CD4-positive, alpha-beta T cell treated with Interleukin-2 at 100 ng/mL for 4 hours (primary cell): ENCODE measurements at places on chromosomes 6 and 20.

DNA sequence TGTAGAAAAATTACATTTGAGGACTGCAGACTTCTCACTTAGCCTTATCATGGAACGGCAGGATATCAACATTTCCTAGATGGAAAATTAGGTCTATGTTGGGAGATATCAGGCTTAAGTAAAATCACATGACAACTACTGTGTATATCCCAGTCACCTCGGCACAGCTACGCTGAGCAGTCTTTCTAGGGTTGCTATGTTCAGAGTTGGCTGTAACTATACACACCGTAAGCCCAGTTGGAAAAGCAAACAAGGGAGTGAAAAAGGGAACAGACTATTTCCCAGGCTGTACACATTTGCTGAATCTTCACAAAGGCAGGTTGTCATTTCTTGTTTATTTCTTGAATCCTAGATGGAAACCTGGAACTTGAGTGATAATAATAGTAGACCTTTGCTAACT lies 80.7 kb upstream of the PTPRK start:
- DNase-seq = no peak

GRCh38 chr6:151616600-151616999 lies 122.8 kb downstream of the CCDC170 start:
- DNase-seq = no peak

GRCh38 chr6:154197196-154197860 lies 158.3 kb downstream of the OPRM1 start:
- peak; percentile 42 for DNase-seq

DNA sequence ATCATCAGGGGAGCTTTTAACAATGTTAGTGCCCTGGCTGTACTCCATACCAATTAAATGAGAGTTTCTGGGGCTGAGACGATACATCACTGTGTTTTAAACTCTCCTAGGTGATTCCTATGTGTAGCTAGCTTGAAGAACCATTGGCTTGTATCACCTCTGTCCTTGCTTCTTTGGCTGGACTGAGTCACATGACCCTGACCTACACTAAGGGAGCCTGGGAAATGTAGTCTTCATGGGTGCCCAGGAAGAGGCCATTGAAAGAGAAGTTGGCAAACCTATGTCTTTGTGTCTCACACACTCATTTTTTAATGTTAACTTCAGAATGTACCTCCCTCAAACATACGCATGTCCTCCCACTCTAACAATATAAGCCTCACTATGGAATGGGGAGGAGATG lies 506.6 kb downstream of the DHX35 start:
- DNase-seq = no peak

DNA sequence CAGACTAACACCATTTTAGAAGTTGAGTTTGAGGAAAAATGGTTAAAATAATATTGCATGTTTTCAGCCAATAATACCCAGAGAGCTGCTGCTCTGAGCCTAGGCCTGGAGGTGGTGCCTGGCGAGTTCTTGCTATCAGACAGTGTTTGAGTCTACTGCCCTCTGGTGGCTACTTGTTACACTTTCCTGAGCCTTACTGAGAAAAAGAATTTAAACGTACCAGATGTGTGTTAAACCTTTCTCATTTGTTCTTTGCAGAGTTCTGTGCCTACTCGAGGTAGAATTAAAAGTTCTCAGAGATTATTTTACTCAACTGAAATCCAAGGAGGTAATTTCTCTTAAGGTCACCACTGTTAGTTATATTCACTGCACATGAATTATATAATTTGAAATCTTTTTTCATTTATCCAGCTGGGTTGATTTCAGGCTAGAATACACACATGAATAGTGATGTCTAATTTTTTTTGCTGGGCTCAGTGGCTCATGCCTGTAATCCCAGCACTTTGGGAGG lies 38.2 kb downstream of the SHLD1 start:
- peak; percentile 94 for DNase-seq

GRCh38 chr20:36144336-36144735 lies 10.2 kb upstream of the EPB41L1 start:
- no peak for DNase-seq

DNA sequence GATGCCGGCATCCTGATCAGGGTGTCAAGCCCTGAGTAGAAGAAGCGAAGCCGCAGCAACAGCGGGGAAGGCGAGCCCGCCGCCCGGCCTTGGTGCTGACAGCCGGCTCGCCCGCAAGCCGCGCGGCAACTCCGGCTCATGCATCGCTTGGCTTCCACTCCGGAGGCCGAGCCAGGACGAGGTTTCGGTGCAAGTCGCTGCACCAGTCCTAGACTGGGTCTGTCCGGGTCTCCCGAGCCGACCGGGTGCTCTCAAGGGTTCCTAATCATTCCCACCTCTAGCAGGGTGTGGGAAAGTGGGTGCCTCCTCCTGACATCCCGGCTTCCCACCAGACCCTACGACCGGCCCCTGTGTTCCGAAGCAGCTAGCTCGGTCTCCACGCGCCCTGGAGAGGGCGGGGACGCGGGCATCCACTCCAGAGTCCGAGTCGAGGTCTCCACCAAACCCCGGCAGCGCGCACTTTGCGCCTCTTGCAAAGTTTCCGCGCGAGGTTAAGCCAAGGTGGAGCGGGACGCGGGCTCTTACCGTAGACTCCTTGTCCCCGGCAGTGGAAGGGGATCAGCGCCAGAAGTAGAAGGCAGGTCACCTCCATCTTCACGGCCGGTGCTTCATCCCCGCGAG lies 1.4 kb downstream of the MDGA1 start:
- DNase-seq = no peak

DNA sequence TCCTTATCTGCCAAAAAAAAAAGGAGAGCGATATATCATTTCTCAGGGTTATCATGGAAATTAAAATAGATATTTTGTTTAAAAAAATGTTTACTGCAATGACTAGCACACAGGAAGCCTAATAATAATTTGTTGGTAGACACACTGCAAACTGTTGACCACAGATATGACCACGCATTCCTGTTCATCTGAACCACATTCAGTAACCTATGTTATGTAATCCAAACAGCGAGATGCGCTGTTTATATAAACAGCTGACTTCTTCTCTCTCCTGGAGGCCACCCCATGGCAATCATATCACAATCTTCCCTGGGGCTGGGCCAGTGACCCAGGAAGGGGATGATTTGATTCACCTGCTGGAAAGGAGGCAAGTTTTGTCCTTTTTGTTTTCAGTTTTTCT lies 129.3 kb upstream of the UST start:
- no peak for DNase-seq

DNA sequence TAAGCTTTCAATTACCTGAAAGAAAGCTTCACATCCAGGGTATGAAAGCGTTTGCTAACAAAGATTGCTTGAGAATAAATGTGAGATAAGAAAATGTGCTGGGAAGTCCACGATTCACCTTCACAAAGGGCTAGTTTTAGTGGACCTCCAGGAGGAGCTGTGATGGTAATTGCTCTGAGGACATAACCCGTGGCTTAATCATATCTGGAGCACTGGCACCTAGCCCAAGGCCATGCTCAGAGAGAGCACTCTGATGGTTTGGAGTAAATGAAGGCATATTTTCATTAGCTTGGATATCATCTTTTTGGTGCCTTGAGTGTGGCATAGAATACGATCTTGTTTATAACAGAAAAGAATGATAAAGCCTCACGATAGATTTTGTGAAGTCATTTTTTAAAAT lies 46.9 kb upstream of the BACH2 start:
- DNase-seq = no peak

- DNase-seq = no peak
These were observed 38.9 kb upstream of the SMIM8 start for GRCh38 chr6:87283461-87283860.

DNA sequence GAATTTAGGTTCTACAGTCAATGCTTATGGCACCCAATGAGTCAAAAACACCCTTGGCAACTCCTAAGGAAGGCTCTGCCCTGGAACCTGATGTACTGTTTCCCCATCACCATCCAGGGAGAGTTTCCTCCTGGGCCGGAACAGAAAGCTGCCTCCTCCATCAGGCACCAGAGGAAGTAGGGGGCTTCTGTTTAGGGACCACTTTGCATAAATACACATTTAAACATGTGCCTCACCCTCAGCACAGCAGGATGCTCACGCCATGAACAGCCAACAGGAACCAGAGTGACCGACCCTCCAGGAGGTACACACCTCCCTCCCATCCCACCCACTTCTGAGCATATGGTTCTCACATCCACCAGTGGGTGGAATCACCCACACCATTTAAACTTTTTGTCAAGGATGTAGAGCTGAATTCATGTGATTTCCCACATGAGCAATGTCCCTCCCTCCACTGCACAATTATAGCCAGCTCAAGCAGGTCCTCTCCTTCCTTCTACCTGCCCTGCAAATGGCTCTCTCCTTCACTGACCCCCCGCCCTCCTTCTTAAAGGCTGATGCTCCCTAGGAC lies 14.8 kb downstream of the DDRGK1 start:
- DNase-seq = no peak

DNA sequence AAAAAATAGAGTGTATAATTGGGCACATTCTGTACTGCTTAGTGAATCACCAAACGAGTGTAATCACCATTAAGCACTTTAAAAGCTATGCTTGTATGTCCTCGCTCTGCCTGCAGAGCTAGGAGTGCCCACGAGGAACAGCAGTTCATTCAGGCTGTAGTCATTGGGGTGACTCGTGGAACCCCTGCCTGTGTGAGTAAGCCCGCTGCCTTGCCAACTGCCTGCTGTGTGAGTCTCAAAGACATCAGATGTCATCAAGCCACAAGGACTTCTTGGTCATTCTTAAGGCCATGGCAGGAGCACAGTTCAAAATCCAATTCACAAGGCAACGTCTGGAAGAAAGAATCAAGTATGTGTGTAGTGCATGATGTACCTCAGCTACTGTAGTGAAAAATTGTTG lies 60.4 kb downstream of the FOXO3 start:
- peak; percentile 8 for DNase-seq

- DNase-seq = no peak
These were observed 119.4 kb upstream of the PRND start for GRCh38 chr20:4602297-4602631.

- peak; percentile 34 for DNase-seq
These were observed 143.6 kb upstream of the GJE1 start for GRCh38 chr6:141988954-141989705.

DNA sequence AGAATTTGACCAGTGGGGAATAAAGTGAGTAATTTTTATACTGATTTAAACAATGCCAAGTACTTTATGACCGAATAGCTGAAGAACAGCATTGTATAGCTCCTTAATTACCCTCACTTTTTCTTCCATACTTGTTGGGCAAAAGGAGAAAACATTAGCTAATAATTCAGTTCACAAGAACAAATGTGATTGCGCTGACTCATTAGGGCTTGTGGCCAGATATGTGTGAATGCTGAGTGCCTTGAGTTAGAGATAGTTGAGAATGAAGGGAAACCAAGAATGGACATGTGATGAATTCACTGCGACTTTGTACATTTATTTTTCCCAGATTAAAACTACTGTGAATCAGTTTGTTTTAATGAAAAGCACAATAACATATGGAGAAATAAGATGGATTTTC lies 669.4 kb downstream of the TFAP2A start:
- DNase-seq = no peak

GRCh38 chr6:151388236-151388635 lies 3.1 kb downstream of the ZBTB2 start:
- DNase-seq = no peak

- no peak for DNase-seq
These were observed 194.8 kb downstream of the PREX1 start for GRCh38 chr20:48632825-48633619.

DNA sequence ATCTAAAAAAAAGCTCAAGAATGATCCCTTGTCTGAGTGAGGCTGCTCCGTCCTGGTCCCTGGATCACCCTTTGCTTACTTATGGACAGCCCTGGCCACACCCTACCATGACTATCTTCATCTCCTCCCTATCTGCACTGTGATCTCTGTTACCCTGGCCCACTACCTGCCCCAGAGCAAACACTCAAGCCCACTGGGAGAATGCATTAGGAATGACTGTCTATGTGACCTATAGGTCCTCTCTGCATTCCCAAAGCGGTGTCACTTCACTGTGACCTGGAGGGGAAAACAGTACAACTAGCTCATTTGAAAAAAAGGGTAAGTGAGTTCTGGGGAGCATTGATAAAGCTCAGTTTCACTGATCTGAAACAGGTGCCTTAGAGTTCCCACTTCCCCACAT lies 86.4 kb upstream of the FOXP4 start:
- no peak for DNase-seq

- DNase-seq = no peak
These were observed 81.3 kb downstream of the CDH26 start for GRCh38 chr20:60039526-60039925.

DNA sequence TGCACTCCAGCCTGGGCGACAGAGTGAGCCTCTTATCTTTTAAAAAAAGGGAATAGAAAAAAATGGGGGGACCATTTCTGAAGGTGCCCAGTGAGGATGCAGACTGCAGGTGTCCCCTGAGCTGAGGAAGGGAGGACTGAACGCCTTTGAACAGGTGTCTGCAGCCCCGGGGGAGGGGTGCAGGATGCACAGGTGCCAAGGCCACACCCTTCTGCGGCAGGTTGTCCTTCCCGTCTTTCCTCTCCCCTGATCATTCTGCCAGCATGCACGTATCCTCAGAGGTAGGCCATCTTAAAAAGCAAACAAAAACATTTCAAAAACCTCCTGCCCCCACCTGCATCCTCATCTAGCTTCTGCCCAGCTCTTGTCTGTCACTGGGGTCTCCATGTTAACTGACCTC lies 101.3 kb downstream of the MTHFD1L start:
- no peak for DNase-seq

DNA sequence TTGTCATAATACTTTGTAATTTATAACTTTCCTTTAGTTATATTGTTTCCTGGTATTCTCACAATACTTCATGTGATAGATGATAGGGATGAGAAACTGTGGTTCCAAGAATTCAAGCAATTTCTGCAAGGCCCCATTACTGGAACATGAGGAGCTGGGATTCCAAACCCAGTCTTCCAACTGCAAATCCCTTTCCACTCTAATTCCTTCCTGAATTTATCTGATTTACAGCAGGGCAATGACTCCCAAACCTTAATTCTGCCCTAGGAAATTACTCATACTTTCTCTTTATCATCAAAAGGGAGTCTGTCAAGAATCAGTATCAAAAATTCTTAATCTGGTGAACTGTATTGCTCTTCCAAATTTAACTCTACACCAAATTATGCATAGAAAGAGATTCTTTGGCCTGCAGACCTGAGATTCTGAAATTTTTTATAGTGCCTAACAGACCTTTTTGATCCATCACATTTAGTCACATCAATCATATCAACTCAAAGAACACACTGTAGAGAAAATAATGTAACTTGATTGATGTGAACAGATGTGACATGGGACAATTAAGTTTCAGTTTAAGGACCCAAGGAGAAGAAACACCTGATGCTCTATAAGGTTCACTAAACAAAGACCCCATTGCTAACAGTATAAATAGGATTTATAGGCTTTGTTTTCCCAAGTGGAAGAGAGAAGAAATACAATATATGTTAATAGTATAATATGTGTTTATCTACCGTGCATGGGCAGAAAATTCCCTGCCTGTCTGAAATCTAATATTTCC lies 41.5 kb upstream of the GJA1 start:
- no peak for DNase-seq

- no peak for DNase-seq
These were observed 17.2 kb upstream of the VNN1 start for GRCh38 chr6:132731086-132731485.

DNA sequence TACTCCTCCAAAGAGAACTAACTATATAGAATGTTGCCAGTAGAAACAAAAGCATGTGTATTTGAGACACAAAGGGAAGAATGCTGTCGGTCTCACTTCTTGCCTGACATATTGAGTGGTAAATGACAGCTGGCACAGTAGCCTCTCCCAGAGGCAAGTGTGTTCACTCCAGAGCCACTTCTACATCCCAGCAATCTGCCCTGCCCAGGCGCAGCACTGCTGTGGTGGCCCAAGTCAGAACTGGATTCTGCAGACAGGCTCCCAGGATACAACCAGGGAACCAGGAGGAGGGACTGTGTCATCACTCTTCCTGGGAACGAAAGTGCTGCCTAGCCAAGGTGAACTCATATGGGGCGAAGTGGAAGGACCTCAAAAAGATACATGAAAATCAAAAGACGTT lies 103.2 kb upstream of the ARMC2 start:
- no peak for DNase-seq
